ENCODE measurements at places on chromosomes 6 and 20.
A peak's percentile ranks its signal among the peaks of the same experiment; 100 is the strongest.

DNA sequence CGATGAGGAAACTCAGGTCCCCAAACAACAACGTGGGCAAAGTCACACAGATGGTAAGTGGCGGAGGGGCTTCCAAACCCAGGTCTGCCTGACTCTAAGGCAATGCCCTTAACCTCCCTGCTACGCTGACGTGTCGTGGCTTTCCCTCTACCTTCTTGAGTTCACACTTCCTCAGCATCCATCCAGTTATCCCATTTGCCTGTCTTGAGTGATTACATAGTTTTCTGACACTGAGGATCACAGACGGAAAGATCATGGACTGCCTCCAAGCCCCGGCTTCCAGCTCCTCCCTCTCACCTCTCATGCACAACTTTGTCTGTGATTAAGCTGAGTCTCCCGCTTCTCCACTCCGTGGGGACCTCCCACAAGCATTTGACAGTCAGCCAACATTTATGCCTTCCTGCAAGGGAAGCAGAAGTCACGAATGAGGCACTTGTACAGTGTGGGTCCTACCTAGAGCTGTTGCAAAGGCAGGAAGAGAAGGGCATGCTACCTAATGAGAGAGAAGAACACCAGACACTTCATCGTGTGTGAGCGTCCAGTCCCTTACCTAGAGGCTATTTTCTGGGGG lies 33.8 kb downstream of the TBC1D7 start:
- no peak for DNase-seq

GRCh38 chr6:134457941-134458340 lies 140.0 kb upstream of the SGK1 start:
- no peak for DNase-seq

DNA sequence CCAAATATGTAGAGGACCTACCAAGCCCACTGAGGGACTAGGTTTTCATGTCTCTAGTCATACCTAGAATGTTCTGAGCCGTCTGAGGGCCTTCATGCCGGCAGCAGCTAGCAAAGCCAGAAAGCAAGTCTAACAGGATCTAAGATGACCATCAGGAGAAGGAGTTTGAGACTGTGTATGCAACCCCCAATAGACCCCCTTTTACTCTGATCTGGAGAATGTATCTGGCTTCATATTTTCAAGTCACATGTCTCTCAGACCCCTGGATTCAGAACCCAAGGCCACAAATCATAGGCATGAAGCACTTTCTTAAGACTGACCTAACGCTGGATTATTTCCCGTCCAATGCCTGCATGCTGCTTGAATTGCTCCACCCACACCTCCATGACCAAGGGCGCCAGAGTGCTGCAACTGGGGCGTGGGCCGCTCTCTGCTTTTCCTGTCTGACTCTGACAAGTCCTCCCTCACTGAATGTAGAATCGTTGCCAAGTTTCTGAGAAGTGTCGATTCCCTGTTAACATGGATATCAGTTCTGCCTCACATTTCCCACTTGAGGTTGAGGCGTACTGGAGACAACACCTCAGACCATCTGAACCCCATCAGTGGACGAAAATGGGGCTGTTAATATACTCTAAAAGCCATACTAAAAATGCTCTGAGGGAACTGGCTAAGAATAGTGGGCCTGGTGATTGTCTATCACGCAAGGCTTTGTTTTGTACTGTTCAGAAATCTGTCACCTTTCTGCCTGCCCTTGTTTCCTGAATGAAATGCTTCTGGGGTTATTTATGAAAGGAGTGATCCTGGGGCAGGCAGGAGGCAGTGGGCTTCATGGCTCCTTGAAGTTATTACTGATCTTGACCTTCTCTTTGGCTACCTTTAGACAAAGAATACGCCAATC lies 23.9 kb upstream of the ASXL1 start:
- DNase-seq, result peak; percentile 41

DNA sequence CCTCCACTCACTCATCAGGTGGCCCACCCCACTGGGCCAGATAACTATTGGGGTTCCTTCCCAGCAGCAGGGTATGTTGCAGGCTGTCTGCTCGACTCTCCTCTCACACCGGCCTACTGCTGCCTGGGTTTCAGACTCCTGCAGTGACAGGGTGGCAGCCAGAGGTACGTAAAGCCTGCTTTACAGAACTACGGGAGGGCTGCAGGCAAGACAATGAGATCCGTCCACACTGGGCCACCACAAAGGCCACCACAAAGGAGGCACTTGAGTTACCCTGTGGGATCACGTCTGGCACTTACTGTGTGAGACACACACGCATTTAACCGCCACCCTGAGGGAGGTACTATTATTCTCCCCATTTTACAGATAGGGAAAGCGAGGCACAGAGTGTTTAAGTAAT lies 78.5 kb downstream of the NFATC2 start:
- no peak for DNase-seq

DNA sequence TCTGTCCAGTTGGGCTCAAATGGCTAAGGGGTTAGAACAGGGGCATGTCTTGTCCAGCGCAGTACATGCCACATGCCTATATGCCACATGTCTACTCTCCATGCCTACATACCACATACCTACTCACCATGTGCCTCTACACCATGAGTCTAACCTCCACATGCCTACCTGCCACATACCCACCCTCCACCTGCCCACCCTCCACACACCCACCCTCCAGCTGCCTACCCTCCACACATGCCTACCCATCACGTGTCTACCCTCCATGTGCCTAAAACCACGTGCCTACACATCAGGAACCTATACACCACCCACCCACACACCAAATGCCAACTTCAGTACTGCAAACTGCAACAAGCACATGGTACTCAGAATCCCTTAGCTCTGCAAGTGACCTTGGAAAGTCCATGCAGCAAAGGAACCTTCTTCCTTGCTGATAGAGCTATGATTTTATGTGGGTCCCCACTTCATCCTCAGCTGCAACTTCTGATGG lies 113.0 kb upstream of the CST7 start:
- no peak for DNase-seq

DNA sequence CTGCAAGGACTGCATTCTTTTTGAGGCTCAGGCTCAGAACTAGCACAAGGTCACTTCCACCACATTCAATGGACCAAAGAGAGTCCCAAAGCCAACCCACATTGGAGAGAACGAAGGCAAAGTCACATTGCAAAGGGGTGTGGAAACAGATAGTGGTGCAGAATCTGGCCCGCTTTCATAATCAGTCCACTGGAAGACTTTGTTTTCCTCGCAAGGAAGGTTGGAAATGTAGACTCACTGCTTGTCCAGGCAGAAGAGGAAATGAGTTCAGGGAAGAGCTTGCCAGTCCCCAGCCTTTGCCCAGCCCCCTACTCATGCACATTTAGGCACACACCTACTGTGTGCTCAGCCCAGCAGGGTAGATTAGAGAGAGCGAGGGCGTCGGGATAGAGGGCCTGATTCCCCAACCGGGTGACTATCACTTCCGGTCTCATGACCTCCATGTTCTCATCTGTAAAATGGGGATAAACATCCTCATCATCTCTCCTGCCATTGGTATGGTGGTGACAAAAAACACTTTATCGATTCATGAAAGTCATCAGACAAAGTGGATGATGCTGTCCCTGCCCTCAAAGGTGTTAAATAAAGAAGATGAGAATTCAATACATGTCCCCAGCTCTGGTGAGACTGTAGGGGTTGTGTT lies 24.3 kb upstream of the CCN5 start:
- DNase-seq, result no peak

GRCh38 chr6:94238868-94239267 lies 819.5 kb upstream of the EPHA7 start:
- no peak for DNase-seq

GRCh38 chr20:59954718-59955117 lies 3.5 kb upstream of the CDH26 start:
- no peak for DNase-seq

DNA sequence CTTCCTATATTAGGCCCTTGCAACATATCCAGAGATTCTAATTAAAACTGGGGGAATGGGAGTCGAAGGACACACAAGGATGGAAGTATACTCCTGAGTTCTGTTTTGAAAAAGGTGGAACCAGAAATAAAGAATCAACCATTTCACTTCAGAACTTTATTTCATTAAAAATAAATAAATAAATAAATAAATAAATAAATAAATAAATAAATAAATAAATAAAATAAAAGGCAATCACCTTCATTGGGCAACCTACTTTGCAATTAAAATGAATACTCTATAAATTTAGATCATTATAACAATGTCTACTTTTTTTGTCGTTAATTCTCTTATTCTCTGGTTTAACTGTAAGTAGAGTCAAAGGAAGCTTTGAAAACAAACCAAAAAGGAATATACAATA lies 25.6 kb downstream of the GPR63 start:
- no peak for DNase-seq

DNA sequence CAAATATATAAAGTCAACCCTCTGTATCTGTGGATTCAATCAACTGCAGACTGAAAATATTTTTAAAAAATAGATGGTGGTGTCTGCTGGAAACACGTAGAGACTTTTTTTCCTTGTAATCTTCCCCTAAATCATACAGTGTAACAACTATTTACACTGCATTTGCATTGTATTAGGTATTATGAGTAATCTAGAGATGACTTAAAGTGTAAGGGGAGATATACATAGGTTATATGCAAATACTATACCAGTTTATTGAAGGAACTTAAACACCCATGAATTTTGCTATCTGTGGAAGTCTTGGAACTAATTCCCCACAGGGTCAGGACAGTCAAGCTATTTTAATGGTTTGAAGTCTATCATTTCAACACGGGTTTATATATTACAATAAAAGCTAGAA lies 10.2 kb downstream of the HDAC2 start:
- no peak for DNase-seq

DNA sequence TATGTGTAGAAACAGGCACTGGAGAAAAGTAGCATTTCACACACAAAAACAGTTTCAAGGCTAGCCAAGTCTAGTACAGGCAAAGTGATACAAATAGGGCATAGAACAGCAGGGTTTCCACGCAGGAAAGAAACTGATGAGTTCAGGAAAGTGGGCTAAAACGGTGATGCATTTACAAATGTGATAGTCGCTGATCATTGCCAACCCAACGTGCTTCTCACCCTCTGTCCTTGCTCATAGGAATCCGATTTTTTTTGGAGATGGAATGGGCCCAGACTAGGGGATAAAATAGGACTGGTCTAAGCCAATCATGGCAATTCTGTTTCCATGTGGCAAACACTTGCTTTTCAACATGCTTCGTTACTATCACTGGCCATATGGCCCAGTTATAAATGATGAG lies 536.6 kb downstream of the PRKN start:
- no peak for DNase-seq

GRCh38 chr20:44309763-44310663 lies 989 bp downstream of the FITM2 start:
- DNase-seq, result no peak

GRCh38 chr20:45407067-45407745 lies 883 bp upstream of the DBNDD2 start:
- no peak for DNase-seq

DNA sequence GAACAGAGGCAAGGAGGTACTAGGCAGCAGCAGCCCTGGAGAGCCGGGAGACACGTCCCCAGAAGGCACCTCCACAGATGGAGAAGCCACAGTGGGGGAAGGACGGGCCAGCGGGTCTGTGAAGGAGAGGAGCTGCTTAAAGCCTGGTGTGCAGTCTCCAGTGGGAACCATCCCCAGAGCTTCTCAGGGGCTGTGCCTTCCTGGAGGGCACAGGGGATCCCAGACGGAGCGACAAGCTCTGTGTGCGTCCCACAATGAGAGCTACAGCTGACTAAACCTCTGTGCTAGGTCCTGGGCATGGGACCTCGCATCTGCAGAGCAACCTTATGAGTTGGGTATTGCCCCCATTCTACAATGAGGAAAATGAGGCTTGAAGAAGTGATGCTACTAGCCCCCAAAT lies 50.7 kb downstream of the EZR start:
- no peak for DNase-seq

DNA sequence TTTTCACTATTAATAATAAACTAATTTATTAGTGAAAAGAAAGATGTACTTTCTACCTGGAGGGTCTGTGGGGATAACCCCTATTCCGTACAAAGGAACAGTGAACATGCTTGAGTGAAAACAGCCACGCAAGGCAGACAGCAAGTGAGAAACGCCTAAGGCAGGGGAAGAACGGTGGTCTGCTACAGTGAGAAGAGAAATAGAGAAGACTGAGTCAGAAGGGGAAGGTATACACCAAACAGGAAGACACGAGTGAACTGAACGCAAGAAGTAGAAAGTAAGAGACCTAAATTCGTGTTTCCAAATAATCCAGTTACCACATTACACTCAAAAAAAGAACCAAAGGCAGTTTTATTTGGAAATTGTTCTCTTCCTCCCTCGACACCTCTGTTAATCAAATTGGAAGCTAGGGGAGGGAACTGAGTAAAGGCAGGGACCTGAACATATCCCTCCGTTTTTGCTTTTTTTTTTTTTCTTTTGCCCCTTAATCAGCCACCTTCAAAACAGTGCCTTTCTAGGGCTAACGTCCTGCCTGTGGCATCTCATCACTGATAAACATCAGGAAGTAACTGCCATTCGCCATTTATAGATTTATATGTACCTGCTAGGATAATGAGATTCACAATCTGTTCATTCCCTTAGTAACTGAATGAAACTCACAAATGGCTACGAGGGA lies 48.9 kb downstream of the ATXN1 start:
- DNase-seq, result no peak

All from activated CD8-positive, alpha-beta T cell treated with anti-CD3 and anti-CD28 coated beads, Interleukin-2, amount 10 ng/mL, durations not matched to agents 7 days and 5 days (primary cell).